ENCODE measurements at places on chromosomes 2 and 18. TPM values are rescaled to one million over a fixed set of nuclear protein-coding genes. Genes with fewer than 3 reads are reported as not detected.

Gene FER1L5
- total RNA-seq = 0.19 TPM

- no peak for DNase-seq
- no peak overlapping the region for H3K27ac ChIP-seq
- no peaks in the 10 kb centered on the region for H3K36me3 ChIP-seq
- no peak overlapping the region for H3K4me3 ChIP-seq
- H3K4me1 ChIP-seq = peaks cover 4% of the 10 kb centered on the region
These were observed 258.9 kb upstream of the CHAC2 start for GRCh38 chr2:53508667-53509066.

Gene MRPL53
- 19.3 TPM for total RNA-seq

- H3K4me3 ChIP-seq = no peak overlapping the region
- H3K27ac ChIP-seq = no peak overlapping the region
- H3K4me1 ChIP-seq = peaks cover 47% of the 10 kb centered on the region
- H3K36me3 ChIP-seq = no peaks in the 10 kb centered on the region
These were observed 85.4 kb downstream of the RTN4 start for GRCh38 chr2:54964816-54965215.

DNA sequence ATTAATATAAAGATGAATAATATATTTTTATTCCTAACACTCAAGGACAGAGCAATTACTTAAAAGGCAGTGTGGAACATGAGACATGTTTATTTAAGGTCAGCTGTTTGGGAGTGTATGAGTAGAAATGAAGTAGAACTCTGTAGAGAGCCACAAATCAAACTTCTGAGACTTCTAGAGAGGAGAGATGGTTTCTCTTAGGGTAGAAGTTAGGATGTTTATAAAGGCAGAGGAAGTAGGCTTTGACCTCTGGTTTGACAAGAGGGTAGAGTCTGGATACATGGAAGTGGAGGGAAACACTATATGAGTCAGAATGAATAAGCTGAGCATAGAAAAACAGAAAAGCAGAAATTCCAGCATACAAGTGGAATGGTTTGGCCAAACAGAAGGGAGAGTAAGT lies 262.1 kb upstream of the KLHL14 start:
- DNase-seq = no peak
- H3K4me1 ChIP-seq = no peaks in the 10 kb centered on the region
- no peaks in the 10 kb centered on the region for H3K27me3 ChIP-seq
- H3K4me3 ChIP-seq = no peak overlapping the region

DNA sequence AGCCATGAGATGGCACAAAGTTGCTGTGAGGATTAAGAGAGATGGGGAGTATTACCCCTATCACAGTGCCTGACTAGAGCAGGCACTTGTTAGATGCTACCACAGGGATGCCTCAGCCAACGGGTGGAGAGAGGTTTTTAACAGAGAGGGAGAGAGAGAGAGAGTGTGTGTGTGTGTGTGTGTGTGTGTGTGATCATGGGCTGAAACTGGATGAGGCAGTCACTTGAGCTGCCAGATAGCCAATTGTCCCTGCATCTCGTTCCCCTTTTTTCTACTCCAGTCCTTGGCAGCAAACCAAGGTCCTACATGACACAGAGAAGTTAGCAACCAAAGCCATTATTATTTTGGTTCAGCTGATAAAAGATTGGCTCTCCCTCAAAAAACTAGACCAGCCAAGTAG lies 3.0 kb downstream of the CD8A start:
- H3K36me3 ChIP-seq = no peaks in the 10 kb centered on the region
- DNase-seq = no peak
- H3K27ac ChIP-seq = no peak overlapping the region
- peaks cover 25% of the 10 kb centered on the region for H3K27me3 ChIP-seq

Gene YWHAQ
- 141 TPM for total RNA-seq

Gene RNF144A
- 8.3 TPM for total RNA-seq

Measured in esophagus squamous epithelium (tissue), 5 donors.